ENCODE measurements at places on chromosomes 4 and X.
A peak's percentile ranks its signal among the peaks of the same experiment; 100 is the strongest.

DNA sequence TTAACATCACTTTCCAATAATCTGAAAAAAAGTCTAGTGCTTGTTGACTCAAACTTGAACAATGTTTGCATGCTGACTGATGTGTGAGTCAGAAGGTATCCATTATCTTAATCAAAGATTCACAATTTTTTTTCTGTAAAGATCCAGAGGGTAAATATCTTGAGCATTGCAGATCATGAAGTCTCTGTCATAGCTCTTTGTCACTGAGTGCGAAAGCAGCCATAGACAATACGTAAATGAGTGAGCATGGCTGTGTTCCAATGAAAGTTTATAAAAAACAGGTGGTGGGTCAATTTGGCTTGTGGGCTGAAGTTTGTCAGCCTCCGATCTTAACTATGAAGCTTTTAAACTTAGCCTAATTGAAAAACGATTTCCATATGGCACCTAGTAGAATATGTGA is 37.7 kb downstream of the NHS start:
- peak; percentile 86 for DNase-seq

GRCh38 chr4:89469930-89470375 is 162.4 kb upstream of the GPRIN3 start:
- DNase-seq = peak; percentile 88

DNA sequence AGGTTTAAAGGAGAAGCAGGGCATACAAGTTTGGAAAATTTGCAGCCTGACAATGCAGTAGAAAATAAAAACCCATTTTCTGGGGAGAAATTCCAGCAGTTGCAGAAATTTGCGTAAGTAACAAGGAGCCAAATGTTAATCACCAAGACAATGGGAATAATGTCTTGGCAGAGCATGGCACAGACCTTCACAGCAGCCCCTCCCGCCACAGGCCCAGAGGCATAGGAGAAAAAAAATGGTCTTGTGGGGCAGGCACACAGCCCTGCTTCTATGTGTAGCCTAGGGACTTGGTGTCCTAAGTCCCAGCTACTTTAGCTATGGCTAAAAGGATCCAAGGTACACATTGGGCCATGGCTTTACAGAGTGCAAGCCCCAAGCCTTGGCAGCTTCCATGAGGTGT is 65.7 kb downstream of the SPOCK3 start:
- no peak for DNase-seq

DNA sequence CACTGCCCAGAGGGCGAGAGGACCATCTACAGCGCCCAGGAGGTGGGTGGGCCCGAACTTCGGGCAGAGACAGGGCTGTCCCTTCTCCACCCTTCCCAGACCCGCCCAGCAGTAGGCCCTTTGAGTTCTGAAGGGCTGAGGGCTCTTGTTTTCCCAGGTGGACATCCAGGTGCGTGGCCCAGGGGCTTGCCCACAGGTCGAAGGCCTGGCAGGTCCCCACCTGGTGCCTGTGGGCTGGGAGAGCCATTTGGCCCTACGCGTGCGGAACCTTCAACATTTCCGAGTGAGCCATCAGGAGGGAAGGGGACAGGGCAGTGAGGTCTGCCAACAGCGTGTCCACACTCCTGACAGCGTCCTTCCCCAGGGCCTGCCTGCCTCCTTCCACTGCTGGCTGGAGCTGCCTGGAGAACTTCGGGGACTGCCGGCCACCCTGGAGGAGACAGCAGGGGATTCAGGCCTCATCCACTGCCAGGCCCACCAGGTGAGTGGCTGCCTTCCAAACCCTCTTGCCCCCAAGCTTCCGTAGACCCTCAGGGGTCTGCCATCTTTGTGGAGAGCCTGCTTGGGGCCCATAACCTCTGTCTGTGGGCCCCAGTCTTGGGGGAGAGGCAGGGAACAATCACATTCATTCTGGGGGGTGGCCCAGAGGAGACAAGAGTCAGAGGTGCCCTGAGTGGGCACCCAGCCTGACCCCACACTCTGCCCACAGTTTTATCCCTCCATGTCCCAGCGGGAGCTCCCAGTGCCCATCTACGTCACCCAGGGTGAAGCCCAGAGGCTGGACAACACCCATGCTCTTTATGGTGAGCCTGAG is 6.8 kb downstream of the PLXNB3 start:
- DNase-seq = no peak

DNA sequence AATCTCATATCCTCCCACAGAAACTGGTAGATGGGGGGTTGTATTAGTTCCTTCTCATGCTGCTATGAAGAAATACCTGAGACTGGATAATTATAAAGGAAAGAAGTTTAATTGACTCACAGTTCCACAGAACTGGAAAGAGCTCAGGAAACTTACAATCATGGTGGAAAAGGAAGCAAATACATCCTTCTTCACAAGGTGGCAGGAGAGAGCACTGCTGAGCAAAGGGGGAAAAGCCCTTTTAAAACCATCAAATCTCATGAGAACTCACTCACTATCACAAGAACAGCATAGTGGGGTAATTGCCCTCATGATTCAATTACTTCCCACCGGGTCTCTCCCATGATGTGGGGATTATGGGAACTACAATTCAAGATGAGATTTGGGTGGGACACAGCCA is 250.5 kb upstream of the GPRIN3 start:
- peak; percentile 6 for DNase-seq

All from mammary epithelial cell (primary cell).